NCI-H1048 (cell line): ENCODE measurements at places on chromosomes 7 and 10.

DNA sequence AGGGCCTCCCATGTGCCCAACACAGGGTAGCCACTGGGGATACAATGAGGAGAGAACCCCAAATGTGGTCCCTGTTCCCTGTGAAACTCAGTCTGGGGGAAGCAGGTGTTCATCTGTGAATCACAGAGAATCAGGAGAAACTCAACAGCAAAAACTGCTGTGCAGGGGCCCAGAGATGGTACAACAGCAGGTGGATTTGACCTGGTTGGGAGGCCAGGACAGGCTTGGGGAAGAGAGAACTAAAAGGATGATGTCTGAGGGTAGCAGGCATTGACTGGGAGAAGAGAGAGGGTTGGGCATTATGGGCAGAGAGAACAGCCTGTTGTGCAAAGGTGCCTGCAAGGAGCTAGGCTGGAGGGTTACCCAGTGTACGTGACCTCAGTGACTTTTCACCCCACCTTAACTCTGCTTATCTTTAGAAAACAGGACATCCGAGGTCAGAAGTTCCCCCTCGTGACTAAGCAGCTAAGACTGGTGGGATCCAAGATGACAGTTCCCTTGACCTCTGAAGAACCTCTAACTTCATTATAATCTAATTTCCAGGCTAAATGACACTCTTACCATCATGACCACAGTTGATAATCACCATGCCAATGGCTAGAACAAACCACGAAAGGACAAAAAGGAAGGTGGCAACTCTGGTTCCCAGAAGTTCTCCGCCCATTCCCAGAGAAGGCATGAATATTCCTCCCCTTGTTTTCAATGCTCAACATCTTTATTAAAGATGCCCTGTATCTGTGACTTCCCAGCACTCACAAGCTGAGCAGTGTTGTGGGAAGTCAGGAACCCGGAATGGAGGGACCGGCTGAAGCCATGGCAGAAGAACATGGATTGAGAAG is 5.1 kb upstream of the ADAMTS14 start:
- DNase-seq = no peak

DNA sequence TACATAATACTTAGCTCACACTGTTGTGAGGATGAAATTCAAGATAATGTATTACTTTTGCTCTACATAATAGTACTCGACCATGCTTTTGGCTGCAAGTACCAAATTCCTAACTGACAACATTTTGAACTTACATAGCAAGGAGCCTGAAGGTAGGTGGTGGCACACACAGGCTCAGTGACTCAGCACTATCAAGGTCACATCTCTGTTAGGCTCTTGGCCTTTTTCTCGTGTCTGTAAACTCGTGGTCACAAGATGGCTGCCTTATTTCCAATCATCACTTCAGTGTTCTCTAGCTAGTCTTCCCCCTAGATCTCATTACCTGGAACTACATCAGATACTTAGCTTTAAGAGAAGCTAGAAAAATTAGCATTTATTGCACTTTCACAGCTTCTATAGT is 61.4 kb upstream of the ABCB5 start:
- DNase-seq = no peak

- no peak for DNase-seq
These were observed 44.5 kb downstream of the ZNF138 start for GRCh38 chr7:64838691-64839090.

- no peak for DNase-seq
These were observed 750.8 kb downstream of the REEP3 start for GRCh38 chr10:64271983-64272382.

GRCh38 chr10:47298715-47299114 is 1.3 kb upstream of the GDF10 start:
- DNase-seq = no peak

DNA sequence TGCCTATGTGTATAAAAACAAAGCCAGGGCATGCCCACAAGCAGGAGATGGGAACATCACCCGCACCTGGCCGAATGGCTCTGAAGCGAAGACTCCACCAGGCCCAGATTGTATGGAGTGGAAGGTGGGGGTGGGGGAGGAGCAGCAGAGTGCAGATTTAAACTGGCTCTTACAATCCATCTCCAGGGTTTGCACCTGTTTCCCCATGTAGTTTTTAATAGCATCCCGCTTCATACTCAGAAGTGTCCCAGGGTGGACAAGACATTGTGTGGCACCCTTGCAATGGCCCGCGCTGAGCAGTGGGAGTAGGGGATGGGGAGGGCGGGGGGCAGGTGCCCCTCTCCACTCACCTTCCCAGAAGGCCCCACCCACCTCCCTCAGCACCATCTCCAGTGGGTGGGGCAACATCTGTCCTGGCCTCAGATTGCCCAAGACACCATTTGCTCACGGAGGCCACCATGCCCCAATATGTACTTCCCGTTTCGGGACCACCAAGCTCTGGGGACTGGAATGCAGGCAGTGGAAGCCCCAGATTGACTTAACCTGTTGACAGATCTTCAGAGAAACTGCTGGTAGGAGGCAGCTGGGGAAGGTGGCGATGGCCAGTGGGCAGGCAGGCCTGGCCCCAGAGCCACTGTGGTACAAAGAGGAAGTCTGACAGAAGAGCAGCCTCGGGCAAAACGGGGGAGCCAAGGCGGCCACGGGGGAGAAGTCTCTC is 23.0 kb downstream of the VSIR start:
- no peak for DNase-seq

DNA sequence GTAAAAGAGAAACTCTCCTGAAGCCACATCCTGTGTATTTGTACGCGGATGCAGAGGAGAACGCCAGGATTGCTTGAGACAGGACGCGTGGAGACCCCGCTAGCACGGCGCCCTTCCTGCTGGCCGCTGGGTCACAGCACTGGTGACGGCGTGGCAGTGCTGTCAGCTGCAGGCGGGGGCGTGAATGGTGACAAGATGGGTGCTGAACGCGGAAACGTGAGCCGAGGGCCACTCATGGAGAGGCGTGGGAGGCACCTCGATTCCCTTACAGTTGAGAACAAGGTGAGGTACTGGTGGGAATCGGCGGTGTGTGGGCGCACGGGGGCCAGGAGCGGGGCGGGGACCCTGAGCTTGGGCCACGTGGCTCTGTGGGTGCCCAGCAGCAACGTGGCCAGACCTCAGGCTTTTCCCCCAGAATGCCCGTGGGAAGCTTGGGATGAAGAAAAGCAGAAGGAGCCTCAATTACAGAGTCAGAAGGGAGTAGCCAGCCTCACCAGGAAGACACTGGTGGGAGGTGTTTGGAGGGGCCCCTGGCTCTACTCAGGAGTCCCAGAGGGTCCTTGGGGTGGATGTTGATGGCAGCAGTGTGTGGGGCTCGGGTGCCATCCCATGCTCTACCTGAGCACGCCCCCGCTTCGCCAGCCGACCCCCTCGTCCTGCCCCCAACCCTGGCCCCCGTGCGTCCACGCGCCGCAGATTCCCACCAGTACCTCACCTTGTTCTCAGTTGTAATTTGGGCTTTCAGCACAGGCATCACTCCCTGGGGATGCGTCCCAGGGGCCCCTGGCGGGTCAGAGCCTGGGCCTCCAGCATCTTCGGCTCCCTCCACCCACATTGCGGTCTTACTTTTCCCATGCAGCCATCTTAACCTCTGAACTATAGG is 208.4 kb upstream of the TCERG1L start:
- no peak for DNase-seq

- no peak for DNase-seq
These were observed 245.0 kb downstream of the INHBA start for GRCh38 chr7:41457832-41458437.
